ENCODE measurements at places on chromosomes 16 and 17.

DNA sequence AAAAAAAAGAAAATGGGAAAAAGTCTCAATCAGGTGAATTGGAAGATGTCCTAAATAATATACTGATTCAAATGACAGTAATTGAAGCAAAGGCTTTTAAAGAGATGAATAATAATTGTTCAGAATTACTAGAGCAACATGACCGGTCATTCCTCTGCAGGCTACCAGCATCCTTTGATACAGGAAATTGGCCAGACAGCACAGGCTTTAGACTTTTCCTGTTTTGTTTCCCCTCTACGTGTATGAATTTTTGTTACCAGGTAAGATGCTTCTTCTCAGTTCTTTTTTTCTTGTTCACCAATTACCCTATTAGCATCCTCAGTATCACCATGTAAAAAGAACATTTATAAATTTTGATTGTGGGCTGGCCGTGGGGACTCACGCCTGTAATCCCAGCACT lies 77.5 kb downstream of the RPGRIP1L start:
- no peak for DNase-seq

GRCh38 chr16:48540222-48540900 lies 69.6 kb downstream of the N4BP1 start:
- no peak for DNase-seq

- no peak for DNase-seq
These were observed 1.2 kb upstream of the ZFPM1 start for GRCh38 chr16:88451586-88452481.

- DNase-seq = no peak
These were observed 95.7 kb upstream of the PSMD7 start for GRCh38 chr16:74200921-74201320.
